Stimulated activated CD4-positive, alpha-beta T cell treated with anti-CD3 and anti-CD28 coated beads, TNF-alpha, amount 100 ng/mL, for 24 hours (primary cell): ENCODE measurements at places on chromosomes 7 and 10.
A peak's percentile ranks its signal among the peaks of the same experiment; 100 is the strongest.

- no peak for DNase-seq
These were observed 74.8 kb upstream of the SH2B2 start for GRCh38 chr7:102211590-102212550.

DNA sequence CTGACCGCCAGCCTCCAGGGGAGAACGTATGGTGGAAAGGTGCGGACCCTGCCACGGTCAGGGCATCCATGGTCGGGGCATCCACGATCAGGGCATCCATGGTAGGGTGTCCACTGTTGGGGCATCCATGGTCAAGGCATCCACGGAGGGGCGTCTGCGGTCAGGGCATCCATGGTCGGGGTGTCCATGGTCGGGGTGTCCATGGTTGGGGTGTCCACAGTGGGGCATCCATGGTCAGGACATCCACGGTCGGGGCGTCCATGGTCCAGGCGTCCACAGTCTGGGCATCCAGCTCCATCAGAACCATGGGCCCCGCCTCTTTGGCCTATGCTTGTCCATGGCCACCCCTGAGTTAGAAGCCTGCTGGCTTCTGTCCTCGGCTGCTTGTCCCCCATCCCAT is 148.1 kb downstream of the ADARB2 start:
- DNase-seq: no peak

DNA sequence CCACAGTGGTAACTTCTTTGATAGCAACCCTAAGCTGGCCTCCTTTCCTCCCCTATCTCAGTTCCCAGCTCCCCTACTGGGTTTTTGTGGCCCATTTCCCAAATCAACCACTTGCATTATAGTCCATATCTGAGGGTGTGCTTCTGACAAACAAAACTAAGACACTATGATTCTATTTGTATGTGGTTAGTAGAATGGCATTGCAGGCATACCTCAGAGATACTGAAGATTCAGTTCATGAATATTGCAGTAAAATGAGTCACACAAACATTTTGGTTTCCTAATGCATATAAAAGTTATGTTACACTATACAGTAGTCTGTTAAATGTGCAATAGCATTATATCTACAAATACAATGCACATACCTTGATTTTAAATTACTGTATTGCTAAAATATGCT is 15.4 kb upstream of the TMEM243 start:
- DNase-seq: no peak

GRCh38 chr7:43583424-43584194 is 701 bp downstream of the STK17A start:
- peak; percentile 56 for DNase-seq

DNA sequence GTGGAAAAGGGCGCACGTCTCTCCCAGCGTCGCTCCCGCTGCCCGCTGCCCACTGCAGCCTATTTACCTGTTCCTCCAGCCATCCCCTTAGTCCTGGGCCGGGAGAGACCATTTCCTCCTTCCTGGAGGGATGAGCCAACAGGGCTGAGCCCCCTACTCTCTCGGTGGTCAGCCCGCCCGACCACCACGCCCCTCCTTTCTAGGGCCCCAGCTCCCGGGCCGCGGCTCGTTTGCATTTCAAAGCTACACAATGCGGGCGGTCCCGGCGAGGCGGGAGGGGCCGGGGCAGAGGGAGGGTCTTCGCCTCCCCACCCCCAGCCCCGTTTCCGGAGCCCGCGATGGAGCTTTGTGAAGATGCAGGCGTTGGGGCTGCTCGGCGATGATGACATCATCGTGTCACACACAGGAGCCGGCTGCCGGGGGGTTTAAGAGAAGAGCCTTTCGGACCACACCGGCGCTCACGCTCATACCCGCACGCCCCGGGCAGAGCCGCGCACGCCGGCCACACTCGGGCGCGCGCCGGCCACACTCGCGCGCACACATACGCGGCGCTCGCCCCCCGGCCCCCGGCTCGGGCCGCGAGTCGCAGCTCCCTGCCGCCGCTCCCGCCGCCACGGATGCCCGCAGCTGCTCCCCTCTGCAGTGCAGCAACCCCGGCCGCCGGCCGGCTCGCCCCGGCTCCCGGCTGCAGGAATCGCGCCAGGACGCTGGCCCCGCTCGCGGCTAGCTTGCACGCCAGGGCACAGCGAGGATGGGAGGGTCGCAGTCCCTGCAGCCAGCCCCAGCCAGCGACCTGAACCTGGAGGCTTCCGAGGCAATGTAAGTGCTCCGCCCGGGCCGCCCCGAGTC is 107.7 kb upstream of the BTBD16 start:
- DNase-seq: no peak

- no peak for DNase-seq
These were observed 4.5 kb downstream of the LLCFC1 start for GRCh38 chr7:142943706-142944268.

GRCh38 chr7:98322331-98323270 is 41.1 kb downstream of the BRI3 start:
- no peak for DNase-seq

GRCh38 chr10:34181553-34182300 is 633.4 kb downstream of the PARD3 start:
- DNase-seq: no peak

GRCh38 chr10:76969366-76969948 is 668.2 kb downstream of the KCNMA1 start:
- no peak for DNase-seq

GRCh38 chr7:126185959-126186580 is 1066.7 kb downstream of the GRM8 start:
- no peak for DNase-seq

DNA sequence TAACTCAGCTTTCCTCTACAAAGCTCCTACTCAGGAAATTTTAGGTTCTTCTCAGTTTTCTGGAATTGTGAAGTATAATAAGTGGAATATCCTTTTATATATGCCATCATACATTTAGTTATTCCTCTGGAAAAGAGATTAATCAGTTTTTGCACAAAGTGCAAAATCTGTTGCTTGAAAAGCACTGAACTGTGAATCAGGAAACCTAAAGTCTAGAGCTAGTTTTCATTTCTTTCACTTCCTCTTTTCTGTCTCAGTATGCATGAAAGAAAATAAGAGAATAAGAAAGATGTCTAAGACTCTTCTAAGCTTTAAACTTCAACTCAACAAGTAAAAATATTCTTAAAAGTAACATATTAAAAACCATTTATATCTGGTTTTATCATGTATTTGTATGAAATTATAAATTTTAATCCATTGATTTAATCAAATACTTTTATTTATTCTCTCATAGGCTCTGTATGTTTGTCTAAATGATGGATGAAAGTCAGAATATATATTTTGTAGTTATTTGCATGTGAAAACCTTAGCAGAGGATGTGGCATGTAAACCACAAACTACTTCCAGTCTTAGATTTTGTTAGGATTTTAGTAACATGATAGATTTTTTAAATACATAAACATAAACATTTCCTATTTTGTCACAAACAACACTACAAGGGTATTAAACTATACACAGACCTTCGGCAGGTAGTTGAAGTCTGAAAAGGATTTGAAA is 1073.0 kb downstream of the XPNPEP1 start:
- DNase-seq: no peak

DNA sequence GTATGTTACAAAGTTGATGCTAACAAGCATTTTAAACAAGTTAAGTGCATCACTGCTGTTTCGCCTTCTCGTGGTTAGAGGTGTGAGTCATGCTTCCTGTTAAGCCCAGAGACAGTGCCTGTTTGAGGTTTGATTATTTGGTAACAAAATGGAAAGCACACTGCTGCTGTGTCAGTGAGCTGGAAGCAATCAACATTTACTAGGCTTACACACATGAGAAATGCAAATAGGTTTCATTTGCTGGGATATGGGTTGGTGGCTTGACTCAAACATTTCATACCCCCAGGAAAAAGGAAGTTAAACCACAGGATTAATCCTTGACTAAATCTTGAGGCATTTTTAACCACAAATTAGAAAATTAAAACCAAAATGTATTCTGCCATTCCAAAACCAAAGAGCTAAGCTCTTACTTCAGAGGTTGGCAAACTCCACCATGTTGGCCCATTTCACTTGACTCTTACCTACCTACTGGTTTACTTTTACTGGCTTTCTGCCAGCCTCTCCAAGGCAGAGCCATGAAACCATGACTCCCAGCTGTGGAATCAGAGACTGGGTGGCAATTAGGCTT is 139.2 kb downstream of the ETV1 start:
- DNase-seq: no peak

- peak; percentile 22 for DNase-seq
These were observed 496 bp downstream of the BRI3 start for GRCh38 chr7:98281757-98282606.

- DNase-seq: no peak
These were observed 35.3 kb downstream of the ANKIB1 start for GRCh38 chr7:92281031-92281430.

GRCh38 chr10:21507150-21507549 is 18.3 kb downstream of the SKIDA1 start:
- no peak for DNase-seq

- DNase-seq: no peak
These were observed 176.0 kb upstream of the TNRC18 start for GRCh38 chr7:5599543-5600200.

DNA sequence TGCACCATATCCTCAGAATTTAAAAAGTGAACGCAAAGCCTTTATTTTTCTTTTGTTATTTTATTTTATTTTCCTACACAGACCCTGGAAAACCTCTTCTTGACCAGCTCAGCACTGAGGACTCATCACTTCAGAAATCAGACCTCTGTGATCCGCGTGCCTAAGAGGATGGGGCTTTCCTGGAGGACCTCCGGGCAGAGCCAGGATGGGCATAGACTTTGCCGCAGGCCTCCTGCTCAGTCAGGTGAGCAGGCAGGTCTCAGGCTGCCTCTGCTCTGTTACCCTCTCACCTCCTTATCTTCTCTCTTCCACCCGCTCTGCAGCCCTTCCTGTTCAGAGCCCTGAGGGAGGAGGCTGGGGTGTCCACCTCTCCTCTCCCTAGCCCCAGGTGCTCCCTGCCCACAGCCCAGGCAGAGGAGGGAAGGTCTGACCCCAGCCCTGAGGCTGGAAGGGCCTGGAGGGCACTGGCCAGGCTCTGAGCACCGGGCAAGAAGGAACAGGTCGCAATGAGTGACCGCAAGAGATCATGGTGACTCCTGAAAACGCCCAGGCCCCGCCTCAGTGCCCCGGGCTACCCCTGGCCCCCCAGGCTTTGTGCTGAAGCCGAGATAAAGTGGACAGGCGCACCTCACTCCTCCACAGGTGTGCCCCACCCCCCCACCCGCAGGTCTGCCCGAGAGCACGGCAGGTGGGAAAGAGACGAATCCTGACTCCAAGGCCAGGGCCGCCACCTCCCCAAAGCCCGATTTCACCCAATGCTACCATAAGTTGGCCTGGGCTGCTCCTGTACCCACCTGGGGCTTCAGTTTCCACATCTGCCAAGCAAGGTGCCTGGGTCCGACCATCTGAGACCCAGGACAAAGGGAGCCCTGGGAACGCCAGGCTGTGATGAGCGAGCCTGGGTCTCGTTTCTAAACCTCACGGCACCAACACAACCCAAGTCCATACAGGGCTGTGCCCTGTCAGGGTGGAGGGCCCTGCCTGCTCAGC is 2.8 kb downstream of the CALML5 start:
- no peak for DNase-seq

DNA sequence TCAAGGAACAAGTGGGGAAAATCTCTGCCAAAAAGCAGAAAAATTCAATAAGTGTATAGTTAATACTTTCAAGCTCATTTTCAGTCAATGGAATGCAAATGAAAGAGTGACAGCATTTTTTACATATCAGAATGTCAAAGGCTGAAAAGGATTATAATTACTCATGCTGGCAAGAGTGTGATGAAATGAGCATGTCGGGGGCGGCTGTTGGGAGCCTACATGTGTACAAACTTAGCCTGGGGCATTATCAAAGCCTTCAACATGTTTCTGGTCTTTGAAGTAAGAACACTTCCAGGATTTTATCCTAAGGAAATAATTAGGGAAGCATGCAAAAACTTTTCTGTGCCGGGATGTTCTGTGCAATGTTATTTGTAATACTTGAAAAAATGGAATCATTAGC is 221.7 kb upstream of the LYZL1 start:
- no peak for DNase-seq

DNA sequence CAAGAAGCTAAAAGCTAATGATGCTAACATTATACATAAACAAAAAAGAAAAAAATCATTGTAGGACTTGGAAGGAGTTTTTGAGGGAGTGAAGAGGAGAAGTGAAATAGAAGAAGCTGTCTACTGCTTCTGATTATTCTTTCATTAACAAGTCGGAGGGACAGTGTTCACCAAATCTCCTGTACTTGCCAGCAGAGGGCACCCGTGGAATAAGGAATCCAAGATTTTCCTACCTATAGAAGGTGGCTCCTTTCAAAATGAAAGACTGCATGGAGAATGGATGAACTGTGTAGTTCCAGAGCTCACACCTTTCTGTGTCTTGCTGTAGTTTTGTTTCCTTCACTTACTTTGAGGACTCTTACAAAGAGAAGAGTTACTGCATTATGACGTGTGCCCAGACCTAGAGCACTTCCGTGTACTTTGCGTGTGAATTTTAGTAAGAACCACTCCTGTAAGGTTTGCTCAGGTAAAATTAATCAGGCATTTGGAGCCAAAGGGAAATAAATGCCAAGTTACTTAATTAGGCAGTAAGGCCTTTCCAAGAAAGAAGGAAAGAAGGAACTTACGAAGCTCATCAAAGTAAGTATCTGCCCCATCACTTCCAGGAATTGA is 145.1 kb downstream of the SEMA3D start:
- peak; percentile 28 for DNase-seq

DNA sequence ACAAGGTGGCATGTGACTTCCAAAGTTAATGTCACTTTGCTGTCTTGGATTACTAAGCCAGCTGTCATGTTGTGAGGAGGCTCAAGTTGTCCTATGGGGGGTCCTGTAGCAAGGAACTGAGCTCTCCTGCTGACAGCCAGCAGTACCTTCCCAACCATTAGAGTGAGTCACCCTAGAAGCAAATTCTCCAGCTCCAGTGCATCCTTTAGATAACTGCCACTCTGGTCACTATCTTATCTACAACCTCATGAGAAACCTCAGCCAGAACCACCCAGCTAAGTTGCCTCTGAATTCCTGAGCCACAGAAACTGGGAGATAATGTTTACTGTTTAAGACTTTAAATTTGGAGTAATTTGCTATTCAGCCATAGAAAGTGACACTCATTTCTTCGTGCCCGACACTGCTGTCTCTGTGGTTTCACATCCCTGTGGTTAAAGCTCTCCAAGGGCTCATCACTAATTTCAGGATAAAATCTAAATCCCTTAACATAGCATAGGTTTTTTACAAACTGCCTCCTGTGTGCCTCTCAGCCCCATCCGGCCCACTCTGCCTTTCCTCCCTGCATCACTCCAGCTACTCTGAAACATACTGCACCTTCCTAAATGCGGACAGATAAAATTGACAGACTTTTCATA is 83.5 kb downstream of the PRR15 start:
- no peak for DNase-seq

- no peak for DNase-seq
These were observed 62.7 kb downstream of the EZH2 start for GRCh38 chr7:148821422-148821821.

- no peak for DNase-seq
These were observed 439 bp downstream of the IQUB start for GRCh38 chr7:123533929-123534382.

GRCh38 chr7:122403113-122403512 is 98.6 kb upstream of the FEZF1 start:
- DNase-seq: no peak

- no peak for DNase-seq
These were observed 86.6 kb downstream of the STRA8 start for GRCh38 chr7:135320268-135320667.
